Cardiac muscle cell (in vitro differentiated cells and primary cell): ENCODE measurements at places on chromosomes 6 and 20.

GRCh38 chr20:62651285-62652021 is 9.2 kb downstream of the SLCO4A1 start:
- DNase-seq: peak; percentile 60

DNA sequence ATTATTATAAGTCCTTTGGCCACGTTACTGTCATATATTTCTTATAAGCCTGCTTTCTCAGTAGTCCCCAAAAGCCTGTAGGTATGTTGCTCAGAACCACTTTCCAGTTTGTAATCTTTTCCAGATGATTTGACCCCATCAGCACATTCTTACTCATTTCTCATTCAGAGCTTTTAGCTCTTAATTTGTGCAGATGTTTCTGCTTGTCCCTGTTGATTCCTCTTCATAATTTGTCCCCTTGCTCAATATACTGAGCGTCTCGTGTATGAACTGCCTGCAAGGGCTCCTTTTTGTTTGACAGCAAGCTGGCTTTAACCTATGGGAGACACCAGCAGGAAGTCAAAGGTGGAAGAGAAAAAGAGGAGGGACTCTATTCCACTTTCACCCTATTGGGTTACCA is 733.8 kb upstream of the GJE1 start:
- DNase-seq: no peak

GRCh38 chr20:646107-646867 is 6.7 kb downstream of the SRXN1 start:
- no peak for DNase-seq

DNA sequence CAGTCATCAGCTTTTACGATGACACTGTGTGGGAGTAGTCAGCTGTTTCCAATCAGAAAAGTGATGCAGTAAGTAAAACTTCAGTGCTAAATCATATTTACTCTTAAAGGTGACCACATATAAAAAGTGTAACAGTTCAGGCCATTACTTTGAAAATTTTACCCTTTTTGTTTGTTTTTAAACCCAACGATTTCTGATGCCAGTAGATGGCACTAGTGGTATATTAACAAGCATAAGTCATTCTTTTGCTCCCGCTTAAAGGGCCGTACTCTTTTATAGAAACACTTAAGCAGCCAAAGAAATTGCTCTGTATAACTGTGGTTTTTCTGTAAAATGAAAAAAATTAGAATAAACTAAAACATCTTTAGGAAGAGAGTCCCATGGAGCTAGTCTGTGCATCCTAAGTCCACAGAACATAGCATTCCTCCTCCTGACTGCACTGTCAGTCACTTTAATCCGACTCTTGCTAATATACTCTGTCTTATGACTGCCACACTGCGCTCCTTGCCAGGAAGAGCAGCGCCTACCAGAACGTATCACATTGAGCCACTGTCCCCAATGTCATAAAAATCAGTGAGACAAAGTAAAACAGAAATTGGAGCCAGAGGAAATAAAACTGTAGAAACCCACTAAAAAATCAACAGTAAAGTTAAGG is 25.0 kb downstream of the HEBP2 start:
- DNase-seq: peak; percentile 78

GRCh38 chr6:111406200-111406721 is 76.8 kb downstream of the REV3L start:
- DNase-seq: no peak

DNA sequence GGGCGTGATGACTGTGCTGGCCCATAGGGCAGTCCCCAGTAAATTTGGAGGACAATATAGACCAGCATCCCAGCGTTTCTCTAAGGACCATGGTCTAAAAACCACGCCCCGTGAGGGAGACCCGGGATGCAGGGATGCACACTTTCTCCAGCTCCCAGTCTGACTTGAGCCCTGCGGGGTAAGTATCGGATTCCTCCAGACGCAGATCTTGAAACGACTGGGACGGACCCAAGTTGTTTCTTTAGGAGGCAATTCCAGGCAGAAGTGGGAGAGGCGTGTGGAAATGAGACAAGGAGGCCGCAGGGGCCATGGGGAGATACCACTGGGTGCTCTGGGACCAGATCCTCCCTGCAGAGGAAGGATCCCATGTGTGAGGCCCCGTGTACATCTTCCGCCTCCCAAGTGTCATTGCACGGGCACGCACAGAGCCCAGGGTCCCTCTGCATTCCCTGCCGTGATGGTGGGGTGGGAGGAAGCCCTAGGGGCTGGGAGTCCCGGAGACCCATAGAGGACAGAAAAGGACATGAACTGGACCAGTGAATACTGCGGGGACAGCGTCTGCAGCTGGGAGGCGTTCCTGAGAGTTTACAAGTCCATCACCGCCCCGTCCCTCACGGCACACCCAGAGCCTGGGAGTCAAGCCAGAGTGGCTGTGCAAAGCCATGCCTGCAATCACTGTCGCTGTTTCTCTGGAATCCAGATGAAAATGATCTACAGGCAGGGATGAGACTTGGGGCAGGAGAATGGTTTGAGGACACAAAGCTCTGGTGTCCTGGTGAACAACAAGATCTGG is 522.9 kb downstream of the CDH26 start:
- DNase-seq: no peak

DNA sequence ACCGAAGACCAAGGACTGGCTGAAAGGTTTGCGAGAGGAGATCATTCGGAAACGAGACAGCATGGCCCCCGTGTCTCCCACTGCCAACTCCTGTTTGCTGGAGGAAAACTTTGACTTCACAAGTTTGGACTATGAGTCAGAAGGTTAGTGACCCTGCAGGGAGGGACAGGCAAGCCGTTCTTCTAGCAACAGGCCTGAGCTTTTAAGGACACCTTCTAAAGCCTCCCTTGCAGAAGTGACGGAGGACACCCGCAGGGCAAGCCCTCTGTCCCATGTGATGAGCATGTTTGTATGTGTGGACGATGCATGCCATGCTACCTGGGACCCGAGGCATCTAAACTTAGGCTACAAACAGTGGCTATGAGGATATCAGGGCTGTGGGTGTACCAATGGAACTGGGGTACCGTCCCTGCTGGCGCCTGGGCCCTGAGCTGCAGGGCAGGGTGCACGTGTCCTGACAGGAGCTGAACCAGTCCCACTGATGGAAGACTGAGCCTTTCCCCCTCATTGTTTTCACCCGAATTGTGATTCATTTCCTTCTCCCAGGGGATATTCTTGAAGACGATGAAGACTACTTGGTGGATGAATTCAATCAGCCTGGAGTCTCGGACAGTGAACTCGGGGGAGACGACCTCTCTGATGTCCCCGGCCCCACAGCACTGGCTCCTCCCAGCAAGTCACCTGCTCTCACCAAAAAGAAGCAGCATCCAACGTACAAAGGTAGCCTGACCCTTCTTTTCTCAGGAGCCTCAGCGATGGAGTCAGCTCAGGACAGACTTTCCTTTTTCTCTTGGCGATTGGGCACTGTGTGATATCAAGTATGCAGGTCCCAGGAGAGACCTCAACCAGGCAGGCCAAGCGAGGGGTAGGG is 84.4 kb downstream of the SERAC1 start:
- no peak for DNase-seq

DNA sequence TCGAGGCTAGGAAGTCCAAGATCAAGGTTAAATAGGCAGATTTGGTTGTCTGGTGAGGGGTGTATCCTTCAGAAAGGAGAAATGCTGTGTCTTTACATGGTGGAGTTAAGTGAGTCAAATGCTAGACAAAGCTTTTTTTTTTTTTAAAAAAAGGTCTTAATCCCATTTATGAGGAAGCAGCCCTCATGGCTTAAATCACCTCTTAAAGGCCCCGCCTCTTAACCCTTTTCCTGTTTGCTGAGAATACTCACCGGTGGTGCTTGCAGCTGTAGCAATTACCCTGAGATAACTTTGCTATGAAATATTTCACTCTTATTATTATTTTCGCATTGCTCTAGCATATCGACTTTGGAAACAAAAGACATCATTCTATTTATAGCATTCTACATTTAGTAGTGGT is 30.8 kb downstream of the FBXO30 start:
- no peak for DNase-seq

DNA sequence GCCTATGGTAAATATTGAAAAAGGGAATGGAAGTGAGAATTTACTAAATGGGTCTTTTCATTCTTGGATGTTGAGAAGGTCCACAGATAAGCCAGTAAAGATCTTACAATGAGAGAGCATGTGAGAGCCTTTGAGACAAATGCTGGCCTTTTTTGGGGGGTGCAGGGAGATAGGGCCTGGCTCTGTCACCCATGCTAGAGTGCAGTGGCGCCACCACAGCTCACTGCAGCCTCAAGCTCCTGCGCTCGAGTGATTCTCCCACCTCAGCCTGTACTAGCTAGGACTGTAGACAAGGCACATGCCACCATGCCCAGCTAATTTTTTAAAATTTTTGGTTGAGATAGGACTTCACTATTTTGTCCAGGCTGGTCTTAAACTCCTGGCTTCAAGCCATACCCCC is 63.2 kb upstream of the TMEM181 start:
- DNase-seq: no peak
